NCI-H2171 (cell line): ENCODE measurements at places on chromosomes 12 and 14.

GRCh38 chr14:79638672-79639266, 572.5 kb downstream of the DIO2 start:
- DNase-seq = peak; percentile 89

- DNase-seq = peak; percentile 94
These were observed 22.3 kb upstream of the GNS start for GRCh38 chr12:64781280-64782190.

GRCh38 chr12:92108651-92109050, 37.0 kb downstream of the BTG1 start:
- DNase-seq = peak; percentile 55

GRCh38 chr14:30874120-30874998, at the start of gene COCH:
COCH (plus strand) TSS chr14:30874559; CDS start chr14:30874939, 380 bp downstream.
- peak; percentile 91 for DNase-seq

DNA sequence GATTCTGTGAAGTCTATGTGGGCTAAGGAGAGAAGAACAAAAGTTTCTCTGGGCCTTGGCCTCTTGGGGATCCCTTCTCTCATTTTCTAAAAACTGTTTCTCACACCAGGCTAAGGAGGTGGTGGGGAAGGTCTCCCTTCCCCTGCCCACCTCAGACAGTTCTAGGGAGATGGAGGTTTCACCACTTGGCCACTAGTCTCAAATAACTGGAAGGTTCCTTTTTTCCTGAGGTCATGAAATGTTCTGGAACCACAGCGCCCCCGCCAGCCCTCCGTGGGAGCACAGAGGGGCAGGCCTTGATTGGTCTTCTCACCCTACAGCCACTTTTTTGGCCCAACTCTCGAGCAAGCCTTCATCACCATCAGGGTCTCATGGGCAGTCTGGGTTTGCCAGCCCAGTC, 12.6 kb downstream of the C12orf43 start:
- DNase-seq = no peak

- DNase-seq = no peak
These were observed 38.3 kb upstream of the LTA4H start for GRCh38 chr12:96073346-96074330.

DNA sequence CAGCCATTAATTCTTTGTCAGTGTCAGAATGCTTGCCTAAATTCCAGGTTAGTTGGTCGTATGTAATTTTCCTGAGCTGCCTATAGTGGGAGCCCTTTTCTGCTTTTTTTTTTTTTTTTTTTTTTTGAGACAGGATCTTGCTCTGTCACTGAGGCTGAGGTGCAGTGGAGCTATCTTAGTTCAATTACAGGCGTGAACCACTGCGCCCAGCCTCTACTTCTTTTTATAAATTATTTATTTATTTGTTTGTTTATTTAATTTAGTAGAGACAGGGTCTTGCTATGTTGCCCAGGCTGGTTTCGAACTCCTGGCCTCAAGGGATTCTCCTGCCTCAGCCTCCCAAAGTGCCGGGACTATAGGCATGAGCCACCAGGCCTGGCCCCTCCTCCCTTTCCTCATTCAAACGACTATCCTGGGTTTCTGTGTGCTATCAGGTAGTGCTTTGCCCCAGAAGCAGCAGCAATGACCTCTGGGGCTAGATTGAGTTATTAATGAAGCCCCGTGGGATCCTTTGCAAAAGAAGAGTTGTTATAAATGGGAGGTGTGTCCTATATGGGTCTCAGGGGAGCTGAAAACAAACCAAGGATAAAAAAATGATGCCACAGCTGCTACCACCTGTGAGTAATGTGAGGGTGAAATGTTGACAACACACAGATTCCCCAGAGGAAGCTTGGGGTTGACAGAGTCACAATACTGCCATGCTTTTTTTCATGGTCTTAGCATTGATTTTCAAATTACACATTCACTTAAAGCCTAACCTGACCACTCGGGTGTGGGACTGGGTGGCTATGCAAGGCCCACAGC, 34.6 kb upstream of the NFKBIA start:
- peak; percentile 93 for DNase-seq

GRCh38 chr14:55583942-55584468, 4.0 kb downstream of the KTN1 start:
- DNase-seq = no peak

DNA sequence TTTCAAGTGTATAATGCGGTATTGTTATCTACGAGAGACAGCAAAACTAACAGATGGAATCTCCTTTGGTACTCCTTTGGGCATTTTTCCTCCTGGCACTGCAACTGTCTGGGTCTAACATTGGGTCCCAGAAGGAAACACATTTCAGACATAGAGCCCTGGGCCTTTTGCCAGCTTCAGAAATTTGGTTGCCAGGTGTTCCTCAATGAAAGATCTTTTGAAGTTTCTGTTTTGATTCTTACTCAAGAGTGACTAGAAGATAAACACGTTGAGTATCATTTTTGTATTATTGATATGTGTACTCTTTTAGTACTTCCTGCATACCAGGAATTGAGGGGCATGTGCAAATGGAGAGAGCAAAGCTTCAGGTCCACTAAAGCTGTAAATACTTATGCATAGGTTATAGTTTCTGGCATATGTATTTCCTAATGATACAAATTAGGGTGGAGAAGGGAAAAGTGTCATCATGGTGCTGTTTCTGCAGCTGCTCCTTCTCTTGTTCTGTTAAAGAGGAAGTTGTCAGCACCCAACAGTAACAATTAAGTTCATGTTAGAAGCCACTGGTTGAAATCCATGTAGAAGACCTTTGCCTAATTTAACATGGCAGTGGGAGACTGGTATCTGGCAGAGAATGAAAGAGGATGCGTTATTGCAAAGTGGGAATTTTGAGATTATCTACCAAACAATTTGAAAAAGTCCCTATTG, 53.5 kb downstream of the SLC38A6 start:
- peak; percentile 89 for DNase-seq

GRCh38 chr12:114400361-114400811, 5.6 kb downstream of the TBX5 start:
- no peak for DNase-seq

GRCh38 chr14:57848786-57849185, 17.1 kb downstream of the SLC35F4 start:
- no peak for DNase-seq

DNA sequence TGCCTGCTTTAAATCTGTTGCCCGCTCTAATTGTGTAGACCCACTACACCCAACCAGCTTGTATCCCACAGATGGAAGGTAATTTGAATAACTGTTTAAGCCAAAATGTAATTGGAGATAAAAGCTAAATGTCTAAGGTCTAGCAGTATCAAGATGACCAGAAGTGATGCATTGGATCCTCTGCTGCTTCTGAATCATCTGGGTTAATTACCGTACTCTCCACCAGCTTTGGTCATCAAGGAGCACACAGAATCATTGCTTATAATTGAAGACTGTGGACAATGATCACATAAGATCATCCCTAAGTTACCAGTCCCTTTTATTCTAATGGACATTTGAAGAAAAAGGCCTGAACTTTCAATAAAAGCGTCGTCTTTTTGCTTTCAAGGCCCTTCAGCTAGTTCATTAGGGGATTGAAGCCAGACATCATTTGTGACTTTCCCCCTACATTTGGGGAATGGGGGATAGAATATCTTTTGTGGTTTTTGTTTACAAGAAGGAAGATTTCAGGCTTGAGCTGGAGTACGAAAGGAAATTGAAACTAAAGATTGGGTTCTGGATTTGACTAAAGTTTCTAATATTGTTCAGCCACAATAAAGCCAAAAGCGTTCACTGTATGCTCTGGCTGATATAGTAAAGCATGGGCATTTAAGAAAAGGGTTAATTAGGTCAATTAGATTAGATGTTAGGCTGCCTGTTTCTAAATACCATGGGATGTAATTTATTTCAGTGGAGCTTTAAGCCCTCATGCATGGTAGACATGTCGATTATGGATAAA, 123.2 kb downstream of the CHST11 start:
- no peak for DNase-seq
